Activated CD4-positive, alpha-beta T cell treated with anti-CD3 and anti-CD28 coated beads, Interleukin-10, Interleukin-2, amounts not matched to agents 100 ng/mL and 50 ng/mL, durations not matched to agents 16 hours and 8 hours (primary cell): ENCODE measurements at places on chromosomes 5 and 9.
A peak's percentile ranks its signal among the peaks of the same experiment; 100 is the strongest.

GRCh38 chr5:157354800-157355199 lies 88.9 kb downstream of the CYFIP2 start:
- no peak for DNase-seq

DNA sequence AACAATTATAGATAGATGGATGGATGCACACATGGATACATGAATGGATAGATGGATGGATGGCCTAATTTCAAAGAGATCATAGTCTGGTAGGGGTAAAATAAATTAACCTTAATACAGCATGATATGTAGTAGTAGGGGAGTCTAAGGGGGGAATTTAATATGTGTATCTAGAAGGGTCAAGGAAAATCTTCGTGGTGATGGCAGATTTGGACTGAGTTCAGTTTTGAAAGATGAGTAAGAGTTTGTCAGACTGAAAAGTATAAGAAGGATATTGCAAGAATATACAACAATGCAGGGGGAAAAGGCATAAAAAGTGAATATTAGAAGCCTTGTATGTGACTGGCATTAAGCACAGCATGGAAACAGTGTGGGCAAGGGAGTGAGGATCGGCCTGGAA lies 98.7 kb downstream of the ZNF462 start:
- no peak for DNase-seq

DNA sequence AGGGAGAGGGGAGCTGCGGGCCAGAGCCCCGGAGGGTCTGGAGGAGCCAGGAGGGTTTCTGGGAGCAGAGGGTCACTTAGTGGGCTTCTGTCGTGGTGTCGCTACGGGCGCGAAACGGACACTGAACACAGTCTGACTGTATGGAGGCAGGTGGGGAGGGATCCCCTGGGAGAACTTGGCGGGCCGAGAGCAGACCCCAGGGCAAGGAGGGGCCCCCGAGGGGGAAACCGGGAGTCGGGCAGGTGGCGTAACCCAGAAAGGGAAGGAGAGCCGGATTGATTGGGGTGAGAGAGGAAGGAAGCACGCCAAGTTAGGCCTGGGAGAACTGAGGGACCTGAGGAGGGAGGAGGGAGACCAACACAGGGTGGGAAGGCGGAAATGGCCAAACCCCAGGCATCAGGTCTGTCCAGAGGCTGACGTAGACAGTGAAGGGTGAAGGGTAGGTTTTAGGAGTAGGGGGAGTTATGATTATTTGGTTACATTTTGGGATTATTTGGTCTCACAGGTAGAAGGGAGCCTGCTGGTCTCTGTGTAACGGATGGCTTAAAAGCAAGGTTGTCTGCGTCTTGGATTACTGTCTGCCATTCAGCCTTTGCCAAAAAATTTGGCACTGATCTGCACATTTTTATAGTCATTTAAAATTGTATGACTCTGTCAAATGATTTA lies 3.3 kb upstream of the MSMP start:
- peak; percentile 50 for DNase-seq

GRCh38 chr5:130337179-130337888 lies 433.1 kb downstream of the CHSY3 start:
- DNase-seq = no peak

GRCh38 chr5:127744241-127744640 lies 41.0 kb downstream of the CCDC192 start:
- no peak for DNase-seq

DNA sequence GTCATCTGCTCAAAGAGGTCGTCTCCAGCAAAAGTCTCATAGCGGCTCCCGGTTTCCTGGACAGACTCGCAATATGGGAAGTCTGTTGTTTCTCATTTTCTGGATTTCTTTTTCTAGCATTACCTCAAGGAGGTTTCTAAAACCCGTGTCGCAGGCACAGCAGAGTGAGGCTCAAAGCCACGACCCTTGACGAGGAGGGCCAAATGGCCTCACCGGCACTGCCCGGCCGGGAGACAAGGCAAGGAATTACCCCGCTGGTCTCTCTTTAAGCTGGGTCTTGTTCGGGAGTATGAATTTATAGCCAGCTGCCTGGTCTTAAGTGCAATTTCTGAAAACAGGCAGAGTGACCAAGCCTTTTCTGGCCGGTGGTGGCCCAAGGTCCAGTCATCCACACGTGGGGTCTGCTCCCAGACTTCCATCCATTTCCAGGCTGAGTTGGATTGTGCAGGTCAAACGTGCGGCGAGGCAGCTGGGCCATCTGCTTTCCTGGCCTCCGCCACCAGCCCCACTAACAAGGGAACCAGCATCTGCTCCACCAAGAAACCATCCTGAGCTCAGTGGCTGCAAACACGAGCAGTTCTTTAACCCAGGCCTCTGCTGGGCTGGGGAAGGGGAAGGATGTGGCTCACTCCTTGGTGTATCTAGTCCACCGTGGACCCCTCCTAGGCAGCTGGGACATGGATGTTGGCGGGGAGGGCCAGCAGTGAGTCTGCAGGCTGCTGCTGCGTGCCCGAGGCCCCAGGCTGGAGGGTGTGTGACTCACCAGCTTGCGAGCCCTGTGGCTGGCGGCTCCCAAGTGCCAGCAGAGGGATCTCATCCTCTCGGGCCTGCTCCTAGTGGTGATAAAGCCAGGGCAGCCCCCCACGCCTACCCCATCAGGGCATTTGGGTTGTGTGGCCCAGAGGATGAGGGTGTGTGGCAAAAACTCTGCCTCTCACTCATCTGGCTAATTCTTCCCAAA lies 55.6 kb upstream of the COL5A1 start:
- no peak for DNase-seq

GRCh38 chr5:178121391-178122276 lies 8.3 kb downstream of the N4BP3 start:
- no peak for DNase-seq

DNA sequence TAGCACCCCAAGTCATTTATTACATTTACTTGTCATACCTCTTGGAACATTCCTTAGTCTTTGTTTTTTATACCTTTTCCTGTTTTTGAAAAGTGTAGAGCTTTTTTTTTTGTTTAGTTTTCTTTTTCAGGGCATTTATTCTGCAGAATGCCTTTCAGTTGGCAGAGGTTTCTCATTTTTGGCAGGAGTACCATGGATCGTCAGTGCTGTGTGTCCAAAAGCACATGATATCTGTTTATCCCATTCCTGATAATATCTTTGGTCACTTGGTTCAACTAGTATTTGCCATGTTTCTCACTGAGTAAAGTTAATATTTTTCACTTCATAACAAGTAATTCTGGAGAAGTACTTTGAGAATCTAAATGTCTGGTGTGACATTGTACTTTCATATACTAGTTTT lies 10.7 kb downstream of the OGN start:
- no peak for DNase-seq

GRCh38 chr5:1495525-1495897 lies 28.2 kb downstream of the LPCAT1 start:
- peak; percentile 29 for DNase-seq

- DNase-seq = no peak
Measured at GRCh38 chr9:128106940-128107467, 20.5 kb downstream of the PTGES2 start.

GRCh38 chr5:59099270-59099994 lies 516.6 kb downstream of the RAB3C start:
- DNase-seq = peak; percentile 92

DNA sequence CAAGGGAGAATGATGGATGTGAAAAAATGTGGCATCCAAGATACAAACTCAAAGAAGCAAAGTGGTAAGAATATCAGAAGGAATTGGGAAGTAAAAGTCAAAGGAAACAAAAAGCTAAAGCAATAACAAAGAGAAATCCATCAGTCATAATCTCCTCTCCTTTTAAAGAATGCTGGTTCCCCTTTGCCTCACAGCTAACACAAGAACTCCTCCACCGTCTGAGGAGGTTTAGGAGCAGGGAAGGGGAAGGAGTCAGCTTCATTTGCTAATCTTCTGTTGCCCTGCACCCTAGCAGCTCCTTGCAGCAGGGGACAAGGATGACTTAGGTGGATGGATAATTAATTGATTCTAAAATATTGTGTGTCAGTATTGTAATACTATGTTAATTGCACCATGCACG lies 16.4 kb downstream of the CD274 start:
- DNase-seq = no peak

- DNase-seq = peak; percentile 16
Measured at GRCh38 chr5:115813719-115814118, 2.7 kb downstream of the CDO1 start.

DNA sequence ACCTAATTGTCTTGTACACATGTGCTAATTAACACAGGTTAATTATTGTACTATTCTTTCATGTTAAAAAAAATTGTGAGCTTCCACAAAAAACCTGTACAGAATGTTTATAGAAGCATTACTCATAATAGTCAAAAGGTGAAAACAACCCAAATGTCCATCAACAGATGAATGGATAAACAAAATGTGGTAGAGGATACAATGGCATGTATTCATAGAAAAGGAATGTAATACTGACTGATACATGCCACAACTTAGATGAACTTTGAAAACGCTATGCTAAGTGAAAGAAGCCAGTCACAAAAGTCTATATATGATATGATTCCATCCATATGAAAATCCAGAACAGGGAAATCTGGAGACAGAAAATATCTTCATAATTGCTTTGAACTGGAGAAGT lies 25.6 kb downstream of the RRAGA start:
- no peak for DNase-seq

GRCh38 chr5:111548992-111549649 lies 36.8 kb upstream of the STARD4 start:
- no peak for DNase-seq

DNA sequence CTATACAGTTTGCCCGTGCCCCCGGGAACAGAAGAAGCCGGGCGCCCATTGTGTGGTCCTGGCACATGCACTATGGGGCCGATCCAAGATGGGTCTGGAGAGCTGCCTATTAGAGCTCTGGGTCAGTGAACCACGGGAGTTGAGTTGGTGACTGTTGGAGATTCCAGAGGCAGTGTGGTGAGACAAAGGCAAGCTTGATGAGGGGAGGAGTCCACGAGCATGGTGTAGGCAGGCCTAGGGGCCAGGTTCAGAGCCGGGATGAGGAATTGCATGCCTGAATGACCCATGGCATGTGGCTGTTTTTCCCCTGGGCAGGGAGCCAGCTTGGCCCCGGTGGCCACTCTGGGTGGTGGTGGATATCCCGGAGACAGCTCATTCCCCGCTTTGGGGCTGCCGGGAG lies 84.4 kb upstream of the STC2 start:
- no peak for DNase-seq

- DNase-seq = no peak
Measured at GRCh38 chr9:121672213-121672612, 20.8 kb downstream of the DAB2IP start.

GRCh38 chr5:173973616-173973969 lies 15.4 kb upstream of the C5orf47 start:
- DNase-seq = no peak

- peak; percentile 40 for DNase-seq
Measured at GRCh38 chr5:38831909-38832308, 13.9 kb upstream of the OSMR start.

GRCh38 chr9:134995792-134996120 lies 78.0 kb upstream of the FCN1 start:
- DNase-seq = no peak

GRCh38 chr9:108546215-108546614 lies 309.6 kb downstream of the ACTL7B start:
- no peak for DNase-seq

GRCh38 chr5:87109746-87110145 lies 157.9 kb upstream of the RASA1 start:
- DNase-seq = no peak

- DNase-seq = no peak
Measured at GRCh38 chr9:135478829-135479468, 633 bp upstream of the PPP1R26 start.

DNA sequence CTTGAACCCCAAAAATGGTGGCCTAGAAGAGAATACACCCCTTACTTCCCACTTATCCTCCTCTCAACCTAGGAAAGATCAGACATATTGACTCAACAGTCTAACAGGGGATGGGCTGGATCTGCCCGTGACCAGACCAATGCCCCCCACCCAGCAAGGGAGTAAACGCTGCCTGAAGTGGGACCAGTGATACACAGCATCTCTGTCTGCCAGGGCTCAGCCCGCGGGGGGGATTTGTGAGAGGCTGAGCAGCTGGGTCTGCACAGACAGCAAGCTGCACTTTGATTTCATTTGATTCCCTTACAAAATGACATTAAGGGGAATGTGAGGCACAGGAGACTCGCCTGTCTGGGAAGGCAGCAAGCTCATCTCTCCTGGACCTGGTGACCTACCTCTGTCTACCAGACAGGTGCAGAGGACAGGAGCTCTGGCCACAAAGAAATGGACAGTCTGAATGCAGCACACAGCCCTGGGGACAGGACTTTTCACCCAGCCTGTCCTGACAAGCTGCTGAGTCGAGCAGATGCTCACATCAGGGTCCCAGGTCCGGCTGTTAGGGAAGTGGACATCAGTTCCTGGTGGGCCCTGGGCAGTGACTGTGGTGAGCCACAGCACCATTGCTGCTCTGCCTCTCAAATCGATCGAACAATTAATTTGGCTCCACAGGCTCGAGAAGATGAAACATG lies 79.9 kb downstream of the RGS3 start:
- no peak for DNase-seq

DNA sequence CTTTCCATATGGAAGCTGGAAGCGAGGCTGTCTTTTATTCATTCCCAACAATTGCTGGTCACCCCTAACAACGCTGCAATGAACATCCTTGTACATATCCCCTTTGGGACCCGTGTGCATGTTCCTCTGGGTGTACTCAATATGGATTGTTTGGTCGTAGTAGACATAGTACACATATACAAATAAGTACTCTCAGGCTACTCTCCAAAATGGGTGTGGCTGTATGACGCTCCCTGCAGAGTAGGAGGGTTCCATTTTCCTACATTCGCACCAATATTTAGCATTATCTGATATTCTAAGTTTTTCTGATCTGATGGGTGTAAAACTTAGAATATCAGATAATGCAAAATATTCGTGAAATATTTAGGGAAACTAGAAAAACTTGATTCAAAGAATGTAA lies 23.2 kb upstream of the NAA35 start:
- DNase-seq = no peak

GRCh38 chr9:128372784-128373183 lies 1.6 kb downstream of the URM1 start:
- no peak for DNase-seq

- no peak for DNase-seq
Measured at GRCh38 chr5:131384173-131384572, 120.3 kb downstream of the CDC42SE2 start.

- DNase-seq = no peak
Measured at GRCh38 chr5:174925586-174925985, 201.2 kb downstream of the MSX2 start.

GRCh38 chr5:151298063-151298855 lies 5.3 kb downstream of the SLC36A3 start:
- peak; percentile 71 for DNase-seq

DNA sequence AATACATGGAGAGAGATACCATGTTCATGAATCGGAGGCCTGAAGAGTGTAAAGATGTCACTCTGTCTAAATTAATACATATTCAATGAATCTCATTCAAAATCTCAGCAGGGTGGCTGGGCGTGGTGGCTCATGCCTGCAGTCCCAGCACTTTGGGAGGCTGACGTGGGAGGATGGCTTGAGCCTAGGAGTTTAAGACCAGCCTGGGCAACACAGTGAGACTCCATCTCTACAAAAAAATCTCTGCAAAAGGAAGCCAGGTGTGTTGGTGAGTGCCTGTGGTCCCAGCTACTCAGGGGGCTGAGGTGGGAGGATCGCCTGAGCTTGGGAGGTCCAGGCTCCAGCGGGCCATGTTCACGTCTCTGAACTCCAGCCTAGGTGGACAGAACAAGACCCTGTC lies 49.7 kb downstream of the COL23A1 start:
- no peak for DNase-seq
